ENCODE measurements at places on chromosomes 11 and 22.

- no peak for DNase-seq
These were observed 1126.9 kb downstream of the JRKL start for GRCh38 chr11:97516688-97517087.

DNA sequence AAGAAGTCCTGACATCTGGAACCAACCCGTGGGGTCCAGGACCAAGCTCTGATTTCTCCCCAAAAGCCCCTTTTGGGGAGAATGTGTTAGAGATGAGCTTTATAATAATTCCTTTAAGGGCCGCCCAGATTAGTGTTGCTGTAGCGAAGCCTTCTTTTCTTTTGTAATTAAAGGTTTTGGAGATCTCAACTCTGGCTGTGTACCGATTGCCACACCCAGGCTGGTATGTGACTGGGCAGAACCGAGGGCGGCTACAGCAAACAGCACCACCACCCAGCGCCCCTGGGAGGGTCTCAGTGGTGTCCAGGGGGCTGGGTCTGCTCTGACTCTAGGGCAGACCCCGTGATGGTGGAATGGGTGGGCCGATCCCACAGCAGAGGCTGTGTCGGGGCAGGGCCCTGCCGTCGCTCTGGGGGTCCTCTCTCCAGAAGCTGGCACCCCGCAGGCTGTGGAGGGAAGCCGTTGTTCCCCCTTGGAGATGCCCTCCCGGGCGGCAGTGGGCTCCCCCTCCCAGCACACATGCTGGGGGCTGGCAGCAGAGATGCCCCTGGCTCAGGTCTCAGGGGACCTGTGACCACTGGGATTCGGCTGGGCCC, 31.0 kb downstream of the TPCN2 start:
- DNase-seq: no peak

DNA sequence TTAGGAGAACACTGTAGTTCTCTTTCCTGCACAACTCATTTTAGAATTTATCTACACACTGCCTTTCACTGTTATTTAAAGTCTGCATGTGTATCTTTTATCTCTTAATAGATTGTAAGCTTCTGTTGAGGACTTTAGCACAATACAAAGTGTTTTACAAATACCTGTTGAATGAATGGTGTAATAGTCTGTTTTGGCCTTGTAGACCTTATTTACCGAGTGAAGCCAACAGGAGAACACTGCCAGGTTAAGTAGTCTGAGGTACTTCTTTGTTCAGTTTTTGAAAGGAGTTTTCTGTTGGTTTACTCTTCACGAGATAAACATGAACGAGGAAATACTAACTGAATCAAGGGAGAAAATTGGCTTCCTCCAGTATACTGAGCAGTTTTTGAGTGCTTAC, 31.0 kb downstream of the SIK2 start:
- no peak for DNase-seq

DNA sequence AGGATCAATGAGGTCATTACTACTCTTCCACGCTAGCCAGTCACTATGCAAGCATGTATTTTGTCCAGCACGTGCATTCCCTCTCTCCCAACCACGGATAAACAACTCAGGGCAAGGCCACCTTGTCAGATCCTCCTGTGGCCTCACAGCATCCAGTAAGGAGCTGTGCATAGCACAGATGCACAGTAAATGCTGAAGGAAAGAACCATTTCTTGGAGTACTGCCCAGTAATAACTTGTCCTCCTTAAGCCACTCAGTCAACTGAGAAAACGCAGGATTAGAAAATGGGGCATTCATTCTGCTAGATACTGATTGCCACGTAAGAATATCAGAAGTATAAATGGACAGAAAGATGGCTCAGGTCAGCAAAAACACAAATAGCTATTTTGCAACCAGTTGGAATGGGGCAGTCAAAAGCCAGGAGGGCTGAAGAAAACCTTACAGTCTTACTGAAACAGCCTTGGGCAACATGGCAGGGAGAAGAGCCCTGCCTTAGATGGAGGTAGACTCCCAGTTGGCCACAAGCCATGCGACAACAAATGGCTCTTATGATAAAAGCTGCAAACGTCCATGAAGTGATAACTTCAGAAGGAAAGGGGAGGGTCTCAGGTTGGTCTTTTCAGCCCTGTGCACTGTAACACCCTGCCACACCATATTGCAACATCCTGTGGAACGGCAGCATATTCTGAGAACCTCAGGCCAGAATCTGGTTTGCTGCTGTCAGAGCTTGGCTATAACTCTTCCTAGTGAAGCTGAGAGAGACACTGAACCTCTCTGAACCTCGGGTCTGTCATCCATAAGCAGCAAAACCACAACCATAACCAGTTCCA, 23.0 kb downstream of the PC start:
- DNase-seq: no peak

DNA sequence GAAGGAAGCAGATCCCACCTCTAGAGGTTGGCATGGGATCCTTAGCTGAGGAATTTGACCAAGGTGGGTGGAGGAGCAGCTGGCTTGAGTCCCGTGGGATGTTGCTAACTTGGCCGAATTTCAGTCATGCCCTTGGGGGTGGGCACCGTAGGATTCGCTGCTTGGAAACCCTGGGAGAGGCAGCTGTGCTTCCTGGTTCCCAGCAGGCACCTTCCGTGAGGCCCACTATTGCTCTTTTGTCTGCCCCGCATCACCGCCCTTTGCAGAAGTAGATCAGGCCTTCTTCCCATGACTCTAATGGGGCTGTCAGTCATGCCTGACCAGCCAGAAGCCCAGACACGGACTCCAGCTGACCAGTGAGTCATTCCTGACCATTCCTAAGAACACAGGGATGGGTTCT, 292.3 kb upstream of the SYN3 start:
- no peak for DNase-seq

DNA sequence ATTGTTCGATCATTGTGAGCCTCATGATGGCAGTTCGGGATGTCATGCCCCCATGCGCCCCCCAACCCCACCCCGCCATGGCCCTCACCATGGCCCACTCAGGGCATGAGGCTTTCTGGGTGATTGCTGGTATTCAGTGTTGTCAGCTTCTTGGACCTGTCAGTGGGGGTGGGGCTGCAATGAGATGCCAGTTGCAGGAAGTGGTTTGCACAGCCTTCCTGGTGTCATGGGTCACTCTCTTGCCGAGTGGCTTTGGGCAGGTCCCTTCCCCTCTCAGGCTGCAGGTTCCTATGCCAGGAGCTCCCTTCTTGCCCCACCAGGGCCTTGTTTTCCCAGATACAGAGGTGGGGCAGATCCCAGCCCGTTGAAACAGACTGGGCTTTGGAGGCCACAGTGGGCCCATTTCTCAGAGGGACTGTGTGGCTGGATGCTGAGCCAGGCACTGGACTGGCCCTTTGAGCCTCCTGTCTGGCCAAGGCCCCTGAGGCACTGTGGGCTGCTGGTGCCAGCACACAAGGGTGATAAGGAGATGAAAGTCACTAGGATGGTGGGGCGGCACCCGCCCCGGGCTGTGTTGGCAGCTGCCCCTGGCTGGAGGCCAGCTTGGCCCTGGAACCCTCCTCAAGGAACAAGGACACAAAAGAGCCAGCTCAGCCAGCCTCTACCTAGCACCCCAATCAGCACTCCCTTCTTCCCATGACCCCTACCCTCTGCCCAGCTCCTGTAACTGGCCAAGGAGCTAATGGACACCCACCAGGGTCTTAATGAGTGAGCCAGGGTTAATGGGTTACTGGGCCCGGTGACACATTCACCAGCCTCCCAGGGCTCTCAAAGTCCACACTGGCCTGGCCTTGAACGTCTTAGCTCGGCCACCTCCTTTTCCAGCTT, 1.5 kb upstream of the GGT1 start:
- no peak for DNase-seq

GRCh38 chr11:112525844-112526590, 265.4 kb upstream of the PLET1 start:
- DNase-seq: no peak

DNA sequence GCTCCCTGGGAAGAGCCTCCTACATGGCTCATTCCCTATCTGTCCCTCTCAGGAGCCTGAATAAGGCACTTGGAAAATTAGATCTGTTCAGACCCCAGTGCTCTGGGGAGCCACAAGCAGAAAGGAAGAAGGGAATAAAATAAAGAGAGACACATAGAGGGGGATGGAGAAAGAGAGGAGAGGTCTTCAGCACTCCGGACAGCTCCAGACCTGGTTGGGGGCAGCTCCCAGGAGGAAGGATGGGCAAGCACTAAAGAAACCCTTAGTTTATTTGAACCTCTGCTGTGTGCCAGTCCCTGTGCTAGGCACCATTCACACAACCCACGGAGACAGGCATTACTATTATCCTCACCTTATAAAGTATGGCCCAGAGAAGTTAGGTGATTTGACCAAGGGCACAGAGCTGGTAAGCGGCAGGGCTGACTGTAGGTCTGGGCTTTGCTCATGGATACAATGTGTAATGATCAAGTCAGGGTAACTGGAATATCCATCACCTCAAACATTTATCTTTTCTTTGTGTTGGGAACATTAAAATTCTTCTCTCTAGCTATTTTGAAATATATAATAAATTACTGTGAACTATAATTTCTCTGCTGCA, 53.7 kb upstream of the LRRC32 start:
- DNase-seq: no peak

Data from GM18507 (cell line).